ENCODE measurements at places on chromosomes 2 and 18.

DNA sequence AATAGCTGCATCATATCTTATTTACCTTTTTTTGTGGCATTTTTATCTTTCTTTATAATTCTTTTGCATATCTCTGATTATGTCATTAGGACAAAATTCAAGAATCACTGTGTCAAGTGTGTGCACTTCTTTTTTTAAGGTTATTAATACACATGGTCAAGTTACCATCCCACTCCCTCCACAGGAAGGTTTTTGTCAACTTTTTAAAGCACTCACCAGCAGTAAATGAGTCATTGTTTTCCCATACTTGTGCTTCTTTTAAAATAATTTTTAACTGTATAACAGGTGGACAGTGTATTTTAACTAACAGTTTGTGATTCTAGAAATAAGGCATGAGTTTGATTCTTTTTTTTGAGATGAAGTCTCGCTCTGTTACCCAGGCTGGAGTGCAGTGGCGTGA is 45.7 kb upstream of the FAM171B start:
- DNase-seq, result no peak

DNA sequence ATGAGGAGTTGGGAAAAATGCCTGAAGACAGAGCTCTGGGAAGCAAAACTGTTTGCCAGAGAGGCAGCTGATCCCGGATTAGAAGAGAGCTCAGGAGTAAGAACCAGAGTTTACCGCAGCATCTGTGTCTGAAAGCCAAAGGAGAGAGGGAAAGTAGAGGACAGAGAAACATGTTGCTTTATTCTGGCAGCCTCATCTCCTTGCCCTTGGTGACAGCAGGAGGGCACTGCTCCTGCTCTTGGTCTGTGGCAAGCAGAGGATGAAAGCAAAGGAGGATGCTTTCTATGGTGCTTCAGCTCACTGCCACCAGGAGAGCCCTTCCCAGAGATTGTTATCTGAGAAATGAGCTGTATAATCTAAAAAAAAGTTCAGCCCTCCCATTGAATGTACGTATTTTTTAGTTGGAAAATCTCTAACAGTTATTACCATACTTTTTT is 7.7 kb downstream of the SLC1A4 start:
- DNase-seq, result peak; percentile 75

- DNase-seq, result peak; percentile 77
Measured at GRCh38 chr2:164620873-164621763, at the start of gene GRB14. Gene GRB14 (minus strand): TSS chr2:164621482. CDS start chr2:164621309, 173 bp downstream.

GRCh38 chr2:34723683-34724082 is 1124.6 kb upstream of the FAM98A start:
- no peak for DNase-seq

- DNase-seq, result no peak
Measured at GRCh38 chr2:144548088-144548487, 28.2 kb upstream of the ZEB2 start.

All from WERI-Rb-1 (cell line).